ENCODE measurements at places on chromosomes 7 and 10.

DNA sequence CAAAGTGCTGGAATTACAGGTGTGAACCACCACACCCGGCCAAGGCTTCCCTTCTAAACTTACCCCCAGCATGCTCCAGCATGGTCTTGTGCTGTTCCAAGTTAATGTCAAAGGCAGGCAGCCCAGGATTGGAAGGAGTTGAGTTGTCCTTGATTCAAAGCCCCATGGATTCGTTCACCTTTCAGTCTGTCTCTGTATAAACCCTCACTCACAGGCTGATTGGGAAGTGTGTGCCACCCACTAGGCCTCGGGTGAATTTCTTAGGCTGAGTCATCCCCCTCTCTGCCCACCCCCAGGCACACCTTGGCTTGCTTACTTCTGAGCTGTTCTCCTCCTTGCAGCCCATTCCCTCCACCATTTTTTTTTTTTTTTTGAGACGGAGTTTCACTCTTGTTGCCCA lies 13.3 kb upstream of the PRDX3 start:
- DNase-seq = no peak

- DNase-seq = no peak
Observed at GRCh38 chr10:67678335-67678974, 17.5 kb downstream of the CTNNA3 start.

DNA sequence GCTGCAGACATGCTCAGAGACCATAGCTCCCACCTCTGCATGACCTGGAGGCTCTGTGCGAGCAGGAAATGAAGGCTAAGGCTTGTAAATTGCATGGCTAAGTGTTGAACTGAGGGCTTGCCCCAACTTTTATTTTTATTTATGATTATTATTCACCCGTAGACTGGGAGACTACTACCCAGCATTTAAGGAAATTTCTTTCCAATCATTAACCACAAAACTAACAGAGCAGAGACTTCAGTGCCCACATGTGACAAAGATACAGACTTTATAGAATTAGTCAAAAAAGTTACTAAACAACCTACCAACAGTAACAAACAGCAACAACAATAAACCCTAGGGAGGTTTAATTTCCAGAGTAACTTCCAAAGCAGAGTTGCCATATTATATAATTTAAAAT lies 39.7 kb downstream of the MCMBP start:
- DNase-seq = no peak

DNA sequence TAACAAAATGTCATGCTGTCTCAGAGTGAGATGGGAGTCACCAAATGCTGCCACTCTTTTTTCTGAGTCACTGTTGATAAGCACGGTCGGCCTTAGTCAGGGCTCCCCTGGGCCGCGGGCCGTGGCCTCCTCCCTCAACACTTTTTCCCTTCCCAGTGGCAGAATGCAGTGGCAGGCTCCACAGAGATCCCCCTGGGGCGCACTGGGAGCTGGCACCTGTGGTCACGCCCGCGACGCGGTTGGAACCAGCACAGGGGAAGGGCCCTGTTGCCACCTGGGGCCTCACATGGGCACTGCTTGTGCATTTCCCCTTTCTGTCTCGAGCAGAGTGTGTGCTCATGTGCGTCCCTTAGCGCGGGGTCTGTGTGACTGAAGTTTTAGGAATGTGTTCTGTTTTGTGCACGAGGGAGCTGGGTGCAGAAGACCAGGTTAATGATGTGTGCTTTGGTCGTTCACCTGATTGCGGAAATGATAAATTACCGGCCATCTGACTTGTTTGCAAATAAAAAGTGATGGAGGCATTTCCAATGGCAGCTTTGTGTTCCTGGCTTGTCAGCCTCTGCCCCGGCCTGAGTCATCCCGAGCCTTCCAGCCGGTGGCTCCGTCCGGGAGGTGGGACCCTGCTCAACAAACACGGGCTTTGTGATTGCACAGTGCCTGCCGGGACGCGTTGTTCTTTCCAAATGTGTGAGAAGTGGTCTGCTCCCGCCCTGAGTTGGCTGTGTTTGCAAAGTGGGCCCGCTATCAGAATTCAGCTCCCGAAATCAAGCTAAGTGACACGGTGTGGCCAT lies 100.7 kb downstream of the NKX6-2 start:
- no peak for DNase-seq

- no peak for DNase-seq
Observed at GRCh38 chr10:84200537-84201243, 6.4 kb downstream of the CDHR1 start.

DNA sequence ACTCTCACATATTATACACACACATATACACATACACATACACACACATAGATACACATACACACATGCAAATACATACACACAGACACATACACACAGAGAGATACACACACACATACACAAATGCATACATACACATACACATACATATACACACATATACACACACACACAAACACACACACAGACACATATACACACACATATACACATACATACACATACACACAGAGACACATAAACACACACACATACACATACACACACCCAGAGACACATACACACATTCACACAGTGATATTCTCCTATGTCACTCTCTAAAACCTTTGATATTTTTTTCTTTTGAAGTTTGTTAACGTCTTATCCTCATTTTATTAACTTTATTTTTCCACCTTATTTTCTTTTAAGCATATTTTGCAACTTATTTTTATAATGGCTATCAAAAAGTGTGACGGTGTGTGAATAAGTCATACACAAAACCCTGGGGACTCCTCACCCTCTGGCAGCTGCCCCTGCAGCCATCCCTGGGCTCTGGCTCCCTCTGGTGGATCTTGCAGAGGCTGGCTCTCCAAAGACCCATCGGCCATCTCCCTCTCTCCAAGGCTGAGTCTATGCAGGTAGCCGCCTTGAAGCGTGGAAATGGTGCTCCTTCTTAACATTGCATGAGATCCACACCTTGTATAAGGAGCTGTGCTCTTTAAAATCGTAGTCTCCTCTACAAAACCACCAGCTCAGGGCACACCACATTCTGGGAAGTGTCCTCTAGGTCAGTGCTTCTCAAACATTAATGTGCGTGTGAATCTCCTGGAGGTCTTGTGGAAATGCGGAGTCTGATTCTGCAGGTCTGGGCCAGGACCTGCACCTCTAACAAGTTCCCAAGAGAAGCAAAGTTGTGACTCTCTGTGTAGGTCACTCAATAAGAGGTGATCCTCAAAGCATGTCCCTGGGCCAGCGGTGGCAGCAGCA lies 4.1 kb upstream of the C10orf120 start:
- DNase-seq = peak; percentile 23

DNA sequence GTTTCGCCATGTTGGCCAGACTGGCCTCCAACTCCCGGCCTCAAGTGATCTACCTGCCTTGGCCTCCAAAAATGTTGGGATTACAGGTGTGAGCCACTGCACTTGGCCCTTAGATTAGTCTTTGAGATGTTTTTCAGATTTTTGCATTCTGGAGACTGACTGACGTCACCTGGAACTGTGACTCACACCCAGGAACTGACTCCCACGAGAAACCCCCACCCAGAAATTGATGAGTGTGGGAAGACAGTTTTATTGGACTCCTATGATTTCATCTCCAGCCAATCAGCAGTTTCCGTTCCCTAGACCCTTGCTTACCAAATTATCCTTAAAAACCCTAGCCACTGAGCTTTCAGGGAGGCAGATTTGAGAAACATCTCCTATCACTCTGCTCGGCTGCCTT lies 867.3 kb downstream of the TYW1 start:
- DNase-seq = no peak

GRCh38 chr7:107803009-107803610 lies at the start of gene SLC26A3:
TSS of gene SLC26A3 (minus strand) at chr7:107803223. CDS start at chr7:107794509, 8,714 bp downstream.
- DNase-seq = no peak

DNA sequence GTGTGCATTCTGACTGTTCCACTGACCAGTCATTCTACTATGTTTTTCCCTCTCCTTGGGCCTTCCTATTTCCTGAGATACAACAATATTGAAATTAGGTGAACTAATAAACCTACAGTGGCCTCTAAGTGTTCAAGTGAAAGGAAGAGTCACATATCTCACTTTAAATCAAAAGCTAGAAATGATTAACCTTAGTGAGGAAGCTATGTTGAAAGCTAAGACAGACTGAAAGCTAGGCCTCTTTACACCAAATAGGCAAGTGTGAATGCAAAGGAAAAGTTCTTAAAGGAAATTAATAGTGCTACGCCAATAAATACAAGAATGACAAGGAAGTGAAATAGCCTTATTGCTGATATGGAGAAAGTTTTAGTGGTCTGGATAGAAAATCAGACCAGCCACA lies 5.7 kb upstream of the DYNC1I1 start:
- no peak for DNase-seq

DNA sequence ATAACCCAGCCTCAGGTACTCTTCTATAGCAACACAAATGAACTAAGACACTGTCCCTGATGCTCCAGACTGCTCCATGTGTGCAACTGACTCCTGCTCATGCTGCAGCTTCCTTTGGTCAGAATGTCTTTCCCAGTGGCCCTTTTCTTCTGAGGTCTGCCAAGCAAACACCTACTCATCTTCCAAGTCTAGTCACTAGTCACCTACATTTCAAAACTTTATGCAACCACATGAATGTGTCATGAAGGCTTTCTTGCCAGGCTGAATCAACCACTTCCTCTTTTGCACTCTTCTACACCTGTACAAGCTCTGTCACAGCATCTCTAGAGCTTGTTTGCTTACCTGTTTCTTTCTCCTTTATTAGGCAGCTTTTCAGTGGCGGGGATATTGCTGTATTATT lies 75.8 kb downstream of the LSMEM1 start:
- DNase-seq = no peak

GRCh38 chr10:65340340-65340739 lies 1585.5 kb upstream of the LRRTM3 start:
- DNase-seq = no peak

- DNase-seq = no peak
Observed at GRCh38 chr10:119243967-119244366, 36.6 kb downstream of the GRK5 start.

- DNase-seq = no peak
Observed at GRCh38 chr7:74019149-74019548, 8.8 kb upstream of the ELN start.

GRCh38 chr10:17831341-17831740 lies 22.2 kb downstream of the MRC1 start:
- no peak for DNase-seq

- DNase-seq = no peak
Observed at GRCh38 chr7:29084832-29085231, 61.5 kb downstream of the CPVL start.

DNA sequence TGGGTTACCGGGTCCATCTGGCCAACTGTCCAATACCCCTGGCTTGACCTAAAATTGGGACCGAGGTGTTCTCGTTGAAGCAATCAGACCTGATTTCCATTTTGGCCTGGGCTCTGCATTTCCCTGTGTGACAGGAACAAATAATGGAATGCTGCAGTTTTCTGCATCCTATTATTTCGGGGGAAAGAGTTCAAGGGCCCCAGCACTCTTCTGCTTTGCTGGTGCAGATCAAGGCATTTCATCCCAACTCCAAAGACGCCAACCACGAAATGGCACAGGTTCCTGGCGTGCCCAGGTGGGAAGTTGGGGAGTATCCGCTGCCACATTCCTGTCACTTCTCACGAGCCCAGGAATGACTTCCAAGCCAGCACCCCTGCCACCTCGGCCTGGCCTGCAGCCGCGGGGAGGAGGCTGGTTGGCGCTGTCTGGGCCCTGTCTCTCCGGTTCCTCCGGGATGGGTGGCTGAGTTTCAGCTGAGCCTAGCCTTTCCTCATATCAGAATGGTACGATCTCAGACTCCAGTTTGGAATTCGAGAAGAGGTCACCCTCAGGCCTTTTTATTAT lies 56.5 kb downstream of the FAM171A1 start:
- no peak for DNase-seq

- DNase-seq = no peak
Observed at GRCh38 chr7:142556740-142557139, 192.5 kb upstream of the PRSS1 start.

DNA sequence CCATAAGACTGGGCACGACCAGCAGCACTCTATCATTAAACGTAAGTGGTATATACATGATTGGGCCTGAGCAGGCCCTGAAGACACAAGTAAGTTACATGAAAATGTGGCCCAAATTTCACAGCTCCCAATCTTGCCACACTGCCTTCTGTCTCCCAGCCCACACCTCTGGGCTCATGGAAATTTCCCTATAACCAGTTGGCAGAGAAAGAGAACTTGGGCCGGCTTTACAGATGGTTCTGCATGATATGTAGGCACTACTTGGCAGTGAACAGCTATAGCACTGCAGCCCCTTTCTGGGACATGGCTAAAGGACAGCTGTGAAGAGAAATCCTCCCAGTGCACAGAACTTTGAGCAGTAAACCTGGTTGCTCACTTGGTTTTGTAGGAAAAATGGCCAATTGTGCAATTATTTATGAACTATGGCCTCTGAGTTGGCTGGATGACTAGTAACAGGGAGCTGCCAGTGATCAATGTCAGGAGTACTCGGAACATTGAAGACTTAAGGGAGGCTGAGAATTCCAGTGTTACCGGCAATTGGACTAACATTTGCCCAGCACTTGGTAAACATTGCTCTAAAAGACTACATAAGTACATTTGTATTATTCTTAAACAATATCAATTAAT lies 1006.6 kb upstream of the LRRN3 start:
- DNase-seq = no peak
